Fibroblast of lung (primary cell): ENCODE measurements at places on chromosomes 12 and 14.

DNA sequence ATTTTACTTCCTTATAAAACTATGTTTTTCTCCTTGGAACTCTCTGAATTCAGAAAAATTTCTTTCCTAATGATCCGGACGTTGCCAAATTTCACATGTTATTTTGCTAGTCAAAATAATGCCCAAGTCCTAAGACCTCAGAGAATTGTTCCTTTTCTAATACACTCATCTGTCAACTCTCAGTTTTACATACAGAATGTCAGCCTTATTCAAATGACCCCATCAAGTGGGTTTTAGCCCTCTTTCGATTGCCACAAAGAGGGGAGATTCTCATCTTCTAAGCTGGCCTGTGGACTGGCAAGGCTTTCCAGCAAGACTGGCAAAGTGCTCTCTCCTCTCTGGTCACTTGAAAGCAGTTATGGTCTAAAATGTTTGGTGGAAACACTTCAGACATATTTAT is 99.3 kb upstream of the GPHB5 start:
- DNase-seq = no peak

DNA sequence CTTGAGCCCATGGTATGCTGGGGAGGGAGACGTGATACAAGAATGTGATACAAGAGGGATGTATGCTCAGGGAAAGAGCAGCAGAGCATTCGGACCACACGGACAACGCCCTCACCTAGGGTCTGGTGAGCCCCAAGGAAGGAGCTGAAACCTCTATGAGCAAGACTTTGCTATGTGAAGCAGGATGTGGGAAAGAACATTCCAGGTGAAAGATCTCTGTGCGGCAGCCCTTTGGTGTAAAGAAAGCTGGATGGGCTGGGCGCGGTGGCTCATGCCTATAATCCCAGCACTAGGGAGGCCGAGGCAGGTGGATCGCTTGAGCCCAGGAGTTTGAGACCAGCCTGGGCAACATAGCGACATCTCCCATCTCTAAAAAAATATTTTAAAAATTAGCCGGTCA is 16.9 kb upstream of the FICD start:
- no peak for DNase-seq

DNA sequence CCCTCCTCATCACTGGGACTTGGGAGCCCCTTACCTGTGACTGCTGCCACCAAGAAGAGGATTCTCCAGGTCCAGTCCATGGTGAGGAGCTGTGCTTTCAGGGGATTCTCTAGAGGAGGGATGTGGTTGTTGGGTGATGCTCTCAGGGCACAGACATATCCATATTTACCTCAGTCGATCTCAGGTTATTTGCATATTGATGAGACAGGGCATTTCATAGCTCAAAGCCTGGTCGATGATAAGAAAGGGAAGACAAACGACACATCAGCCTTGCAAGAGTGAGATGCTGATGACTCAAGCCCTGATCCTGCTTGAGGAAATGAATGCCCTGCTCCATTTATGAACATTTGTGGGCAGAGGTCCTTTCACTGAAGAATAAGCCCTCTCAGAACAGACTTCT is 981.0 kb downstream of the TMEM121 start:
- DNase-seq = no peak

DNA sequence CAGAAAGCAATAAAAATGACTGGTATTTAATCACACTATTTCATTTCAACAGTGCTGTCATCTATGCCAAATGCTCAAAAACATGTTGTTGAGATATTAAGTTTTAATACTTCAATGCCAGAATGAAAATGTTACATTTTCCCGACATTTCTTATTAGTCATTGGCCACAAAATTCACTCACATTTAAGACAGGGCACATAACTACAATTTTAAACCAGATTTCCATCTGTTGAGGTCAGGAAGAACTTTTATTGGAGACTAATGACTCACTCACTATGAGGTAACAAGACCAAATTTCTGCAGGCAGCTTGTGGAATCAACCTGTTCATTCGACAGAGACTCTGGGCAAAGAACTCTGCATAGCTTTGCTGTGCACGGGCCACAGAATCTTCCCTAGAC is 36.8 kb downstream of the PPTC7 start:
- peak; percentile 96 for DNase-seq

GRCh38 chr12:103181366-103182152 is 224.1 kb downstream of the ASCL1 start:
- no peak for DNase-seq

DNA sequence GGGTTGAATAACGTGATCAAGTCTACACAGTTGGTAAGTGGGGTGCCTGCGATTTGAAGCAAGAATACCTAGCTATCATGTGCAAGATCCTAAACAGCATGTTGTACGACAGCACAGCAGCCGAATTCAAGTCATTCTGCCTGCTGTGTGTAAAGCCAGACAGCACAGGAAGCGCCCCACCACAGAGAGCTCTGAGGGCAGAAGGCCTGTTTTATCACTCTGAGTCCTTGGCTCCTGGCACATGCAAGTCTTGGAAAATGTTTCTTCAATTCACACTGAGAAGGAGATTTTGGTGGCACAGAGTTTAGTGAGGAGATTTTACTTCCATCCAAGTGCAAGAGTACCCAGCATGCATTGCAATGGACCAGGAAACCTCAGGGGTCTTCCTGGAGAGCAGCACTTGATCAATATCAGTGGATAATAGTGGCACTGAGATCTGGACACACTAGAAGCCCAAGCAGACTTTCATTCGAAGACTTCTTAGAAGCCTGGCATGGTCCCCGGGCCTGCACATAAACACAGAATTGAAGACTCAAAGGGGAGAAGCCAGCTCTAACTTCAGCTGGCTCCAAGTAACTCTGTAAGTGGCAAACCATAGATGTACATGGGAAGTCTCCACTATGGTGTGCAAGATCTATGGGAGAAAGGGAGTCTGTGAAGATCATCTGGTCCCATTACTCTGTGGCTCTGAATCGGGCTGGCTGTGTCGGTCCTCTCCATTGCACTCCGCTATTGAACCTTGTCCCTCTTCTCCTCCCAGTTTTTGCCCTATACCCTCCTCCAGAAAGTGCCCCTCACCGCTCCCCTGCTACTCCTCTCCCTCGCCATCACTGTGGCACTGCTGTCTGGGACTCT is 1.5 kb upstream of the KRT1 start:
- no peak for DNase-seq

DNA sequence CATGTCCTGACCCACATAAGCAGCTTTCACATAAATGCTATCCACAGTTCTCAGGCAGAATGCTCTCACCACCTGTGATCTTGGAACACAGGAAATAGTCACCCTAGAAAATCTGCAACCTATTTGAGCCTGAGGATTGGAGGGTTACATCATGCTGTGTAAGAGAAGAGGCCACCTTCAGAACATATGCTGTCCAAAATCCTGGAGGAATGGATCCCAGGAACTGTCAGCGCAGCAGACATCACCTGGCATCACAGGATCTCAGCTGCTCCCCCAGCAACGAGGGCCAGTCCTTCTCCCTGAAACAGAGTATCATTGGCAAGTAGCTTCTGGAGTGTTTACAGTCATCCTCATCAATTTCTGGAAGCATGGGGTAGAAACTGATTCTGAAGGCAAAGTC is 63.2 kb upstream of the LTA4H start:
- no peak for DNase-seq

DNA sequence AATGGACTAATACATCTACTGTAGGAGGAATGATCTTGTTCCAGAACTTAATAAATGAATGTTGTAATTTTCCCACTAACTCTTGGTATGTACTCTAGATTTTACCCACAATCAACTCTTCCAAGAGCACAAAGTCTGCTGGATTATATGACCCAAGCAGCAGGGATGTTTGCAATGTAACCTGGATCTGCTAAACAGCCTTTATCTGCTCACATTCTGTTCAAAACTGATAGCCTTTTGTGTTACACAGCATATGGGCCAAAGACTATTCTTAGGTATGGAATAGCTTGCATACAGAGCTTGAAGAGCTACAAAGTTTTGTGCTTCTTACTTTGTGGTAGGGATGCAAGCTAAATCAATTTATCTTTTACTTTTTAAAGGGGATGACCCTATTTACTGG is 213.7 kb upstream of the DCN start:
- DNase-seq = no peak

DNA sequence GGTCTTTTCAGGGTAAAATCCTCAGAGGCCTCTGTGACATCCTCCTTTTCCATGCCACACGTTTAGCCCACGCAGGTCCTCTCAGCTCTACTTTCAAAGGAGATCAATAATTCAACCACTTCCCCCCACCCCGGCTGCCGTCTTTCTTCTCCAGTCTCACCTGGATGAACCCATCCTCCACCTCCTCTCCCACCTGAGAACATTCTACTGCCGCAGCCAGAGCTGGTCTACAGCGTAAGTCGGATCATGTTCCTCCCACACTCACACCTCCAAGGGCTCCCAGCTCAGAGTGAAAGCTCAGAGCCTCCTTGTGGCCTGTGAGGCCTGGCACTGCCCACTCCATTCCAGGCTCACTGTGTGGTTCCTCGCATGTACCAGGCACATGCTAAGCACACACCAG is 246.6 kb downstream of the CHST11 start:
- no peak for DNase-seq

DNA sequence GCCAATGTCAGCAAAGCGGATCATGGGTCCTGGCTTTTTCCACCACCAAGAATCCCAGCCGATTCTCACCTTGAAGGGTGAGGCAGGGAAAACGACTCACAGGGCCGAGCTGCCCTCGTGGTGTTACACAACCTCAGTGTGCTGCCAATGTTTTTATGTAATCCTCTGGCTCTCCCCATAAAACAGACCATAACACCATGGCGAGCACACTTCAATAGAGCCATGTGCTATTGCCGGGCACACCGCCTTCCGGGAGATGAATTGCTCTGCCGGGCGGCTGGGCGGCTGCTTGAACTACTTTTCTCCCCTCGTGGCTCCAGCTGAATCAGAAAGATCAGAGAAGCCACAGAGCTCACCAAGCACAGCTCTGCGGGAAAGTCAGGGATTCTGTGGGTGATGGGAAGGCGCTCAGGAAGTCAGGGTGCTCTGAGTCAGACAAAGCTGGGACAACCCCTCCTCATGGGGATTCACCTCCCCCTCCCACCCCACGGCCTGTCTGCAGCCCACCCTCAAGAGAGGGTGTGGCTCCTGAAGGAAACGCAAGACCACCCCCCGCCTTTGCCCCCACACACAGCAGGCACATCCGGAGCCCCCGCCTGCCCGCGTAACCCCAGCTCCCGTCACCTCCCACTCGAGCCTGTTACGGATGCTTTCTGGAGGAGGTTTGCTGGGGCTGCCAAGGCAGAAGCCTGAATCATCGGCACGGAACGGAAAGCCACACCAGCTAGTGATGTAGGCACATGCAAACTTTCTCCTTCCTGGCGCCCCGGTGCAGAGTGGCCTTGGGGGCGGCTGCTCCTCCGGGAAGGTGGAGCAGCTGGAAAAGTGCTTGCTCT is 1.8 kb downstream of the GALNT9 start:
- DNase-seq = peak; percentile 74

- DNase-seq = peak; percentile 9
These were observed 9.1 kb downstream of the CRACR2A start for GRCh38 chr12:3743803-3744202.

- DNase-seq = peak; percentile 21
These were observed 40.3 kb upstream of the RCOR1 start for GRCh38 chr14:102551995-102552705.

DNA sequence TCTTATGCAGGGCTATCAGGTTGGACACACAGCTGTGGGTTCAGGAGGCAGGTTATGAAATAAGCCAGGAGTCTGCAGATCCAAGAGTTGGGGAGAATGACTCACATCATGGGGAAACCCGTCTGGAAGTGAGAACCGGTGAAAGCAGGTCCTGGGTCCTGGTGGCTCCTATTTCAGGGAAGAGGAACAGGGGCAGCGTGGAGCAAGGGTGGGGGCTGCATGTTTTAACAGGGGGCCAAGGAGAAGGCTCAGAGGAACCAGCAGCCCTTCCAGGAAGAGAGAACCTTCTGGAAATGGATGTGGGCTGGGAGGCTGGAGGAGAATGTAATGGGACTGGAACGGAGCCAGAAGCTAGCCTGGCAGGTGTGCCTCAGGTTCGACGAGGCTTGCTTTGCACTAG is 7.8 kb upstream of the KRT74 start:
- no peak for DNase-seq

DNA sequence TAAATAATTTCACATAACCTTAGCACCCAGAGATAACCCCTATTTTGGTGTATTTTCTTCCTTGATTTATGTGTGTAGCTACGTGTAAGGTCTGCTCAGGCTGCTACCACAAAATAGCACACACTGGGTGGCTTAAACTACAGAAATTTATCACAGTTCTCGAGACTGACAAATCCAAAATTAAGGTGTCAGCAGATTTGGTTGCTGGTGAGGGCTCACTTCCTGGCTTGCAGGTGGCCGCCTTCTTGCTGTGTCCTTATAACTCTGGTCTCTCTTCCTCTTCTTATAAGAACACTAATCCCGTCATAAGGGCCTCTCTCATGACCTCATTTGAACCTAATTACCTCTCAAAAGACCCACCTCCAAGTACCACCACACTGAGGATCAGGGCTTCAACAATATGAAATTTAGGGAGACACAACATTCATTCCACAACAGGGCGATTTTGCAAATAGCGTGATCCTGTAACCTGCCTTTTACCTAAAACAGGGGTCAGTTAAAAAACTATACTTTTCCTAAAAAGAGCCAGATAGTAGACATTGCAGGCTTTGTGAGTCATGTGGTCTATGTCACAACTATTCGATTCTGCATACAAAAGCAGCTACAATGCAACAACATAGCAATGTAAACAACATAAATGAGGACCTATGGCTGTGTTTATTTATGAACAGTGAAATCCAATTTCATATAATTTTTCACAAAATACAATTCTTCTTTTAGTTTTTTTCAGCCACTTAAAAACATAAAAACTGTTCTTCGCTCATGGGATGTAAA is 371.7 kb downstream of the DPF3 start:
- peak; percentile 34 for DNase-seq

- DNase-seq = peak; percentile 33
These were observed 17.9 kb upstream of the DCAF5 start for GRCh38 chr14:69170839-69171238.

DNA sequence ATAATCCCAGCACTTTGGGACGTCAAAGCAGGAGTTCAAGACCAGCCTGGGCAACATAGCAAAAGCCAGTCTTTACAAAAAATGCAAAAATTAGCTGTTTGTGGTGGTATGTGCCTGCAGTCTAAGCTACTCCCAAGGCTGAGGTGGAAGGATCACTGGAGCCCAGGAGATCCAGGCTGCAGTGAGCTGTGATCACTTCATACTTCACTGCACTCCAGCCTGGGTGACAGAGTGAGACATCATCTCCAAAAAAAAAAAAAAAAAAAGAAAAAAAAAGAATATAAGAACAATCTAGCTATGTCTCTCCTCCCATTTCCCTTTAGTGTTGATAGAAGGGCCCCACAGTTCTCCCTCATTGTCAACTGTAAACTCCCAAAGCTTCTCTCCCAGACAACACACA is 3.5 kb upstream of the BCAT1 start:
- no peak for DNase-seq

- peak; percentile 29 for DNase-seq
These were observed 43.7 kb downstream of the DDX11 start for GRCh38 chr12:31117203-31118011.

- DNase-seq = no peak
These were observed 27.9 kb downstream of the TAOK3 start for GRCh38 chr12:118344829-118345228.

GRCh38 chr12:21776175-21776574 is 1.7 kb upstream of the KCNJ8 start:
- DNase-seq = no peak

- DNase-seq = no peak
These were observed 701 bp downstream of the SPRING1 start for GRCh38 chr12:116736962-116737773.

GRCh38 chr12:42652048-42652447 is 62.5 kb upstream of the PRICKLE1 start:
- DNase-seq = no peak

- no peak for DNase-seq
These were observed 5.9 kb upstream of the MYO1A start for GRCh38 chr12:57055824-57056223.

GRCh38 chr14:76958980-76959710 is 69.4 kb downstream of the IRF2BPL start:
- peak; percentile 95 for DNase-seq
